ENCODE measurements at places on chromosomes 5 and 9.

GRCh38 chr5:171736976-171737891 lies 48.4 kb upstream of the SMIM23 start:
- DNase-seq, result no peak

DNA sequence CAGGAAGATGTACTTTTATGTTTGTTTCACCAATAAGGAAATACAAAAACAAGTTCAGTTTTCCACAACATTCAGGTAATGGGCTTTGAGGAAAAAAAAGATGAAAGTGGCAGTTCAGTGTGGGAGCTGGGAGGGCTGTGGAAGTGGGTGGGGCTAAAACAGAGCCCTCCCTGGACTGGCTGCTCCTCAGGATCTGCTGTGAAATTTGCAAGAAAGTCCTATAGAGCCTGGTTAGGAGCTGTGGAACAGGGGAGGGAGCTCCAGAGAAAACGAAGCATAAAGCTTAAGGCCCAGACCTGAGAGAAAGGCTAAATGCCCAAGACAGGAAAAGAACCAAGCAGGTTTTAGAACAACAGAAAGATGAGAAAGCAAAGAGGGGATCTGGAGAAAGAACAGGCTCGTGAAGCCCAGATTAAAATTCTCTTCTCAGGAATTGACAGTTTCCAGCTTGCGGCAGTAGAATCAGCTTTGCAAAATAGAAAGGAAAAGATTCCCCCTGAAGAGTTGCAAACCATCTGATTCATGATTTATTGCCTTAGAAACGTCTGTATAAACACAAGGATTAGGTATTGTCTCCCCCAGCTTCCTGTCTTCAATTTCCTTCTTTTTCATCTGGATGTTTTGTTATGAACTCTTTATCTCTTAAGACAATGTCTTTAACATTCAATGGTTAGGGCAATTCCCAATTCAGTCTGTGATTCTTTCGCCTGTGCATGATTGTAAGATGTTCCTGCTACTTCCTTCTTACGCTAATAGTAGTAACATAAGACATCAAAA lies 26.3 kb upstream of the CRHBP start:
- no peak for DNase-seq

DNA sequence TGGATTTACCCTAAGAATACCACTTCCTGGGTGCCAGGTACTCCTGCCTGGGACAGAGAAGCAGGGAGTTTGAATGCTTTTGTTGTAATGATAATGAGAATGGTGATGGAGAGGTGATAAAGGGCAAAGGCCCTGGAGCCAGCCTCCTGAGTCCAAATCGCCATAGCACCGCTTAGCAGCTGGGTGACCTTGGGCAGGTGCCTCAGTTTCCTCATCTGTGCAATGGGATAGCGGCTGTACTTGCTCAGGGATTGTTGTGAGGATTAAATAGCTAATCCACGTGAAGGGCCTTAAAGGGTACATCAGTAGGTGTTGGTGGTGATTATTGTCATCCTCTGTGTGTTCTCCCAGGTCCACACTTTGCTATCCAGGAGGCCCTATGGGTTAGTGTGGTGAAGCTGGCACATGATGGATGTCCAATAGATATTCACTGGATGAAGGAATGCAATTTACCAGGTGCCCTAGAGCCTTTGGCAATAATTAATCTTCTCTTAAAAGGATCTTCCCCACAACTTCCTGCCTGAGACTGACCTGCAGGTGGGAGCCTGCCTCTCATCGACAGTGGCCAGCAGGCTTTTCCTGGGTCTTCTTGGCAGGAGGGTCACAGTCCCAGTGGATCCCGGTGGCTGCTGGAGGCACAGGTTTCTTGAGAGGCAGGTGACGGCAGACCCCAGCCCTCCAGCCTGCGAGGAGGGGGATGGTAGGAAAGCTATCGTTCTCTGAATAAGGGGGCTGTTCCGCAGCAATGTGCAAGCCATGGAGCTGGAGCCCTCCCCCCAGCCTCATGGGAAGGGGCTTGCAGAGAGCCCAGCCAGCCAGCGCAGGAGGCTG lies 160.2 kb downstream of the MACROH2A1 start:
- no peak for DNase-seq

DNA sequence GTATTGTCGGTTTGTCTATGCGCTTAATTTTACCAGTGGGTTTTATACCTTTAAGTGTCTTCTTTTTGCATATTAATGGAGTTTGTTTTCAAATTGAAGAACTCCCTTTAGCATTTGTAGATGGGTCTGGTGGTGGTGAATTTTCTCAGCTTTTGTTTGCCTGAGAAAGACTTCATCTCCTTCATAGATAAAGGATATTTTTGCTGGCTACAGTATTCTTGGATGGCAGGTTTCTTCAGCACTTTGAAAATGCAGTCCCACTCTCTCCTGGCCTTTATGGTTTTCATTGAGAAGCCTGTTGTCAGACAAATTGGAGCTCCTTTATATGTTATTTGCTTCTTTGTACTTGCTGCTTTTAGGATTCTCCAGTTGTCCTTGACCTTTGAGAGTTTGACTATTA lies 142.1 kb downstream of the RAB3C start:
- DNase-seq, result no peak

DNA sequence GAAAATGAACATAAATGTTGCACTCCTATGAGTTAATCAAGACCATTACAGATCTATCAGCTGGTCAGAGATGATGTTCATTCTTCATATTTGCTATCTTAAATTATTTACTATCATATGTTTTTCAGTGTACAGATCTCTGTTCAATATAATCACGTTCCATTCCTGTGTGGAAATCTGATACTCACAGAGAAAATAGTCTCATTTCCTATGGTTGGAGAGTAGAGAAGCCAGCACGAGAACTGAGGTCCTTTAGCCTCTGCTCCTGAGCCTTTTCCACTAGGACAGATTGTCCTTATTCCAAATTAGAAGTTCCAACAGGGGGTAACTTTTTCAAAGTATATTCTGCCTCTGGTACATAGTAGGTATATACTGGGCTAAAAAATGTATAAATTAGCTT lies 29.2 kb downstream of the UGCG start:
- no peak for DNase-seq

DNA sequence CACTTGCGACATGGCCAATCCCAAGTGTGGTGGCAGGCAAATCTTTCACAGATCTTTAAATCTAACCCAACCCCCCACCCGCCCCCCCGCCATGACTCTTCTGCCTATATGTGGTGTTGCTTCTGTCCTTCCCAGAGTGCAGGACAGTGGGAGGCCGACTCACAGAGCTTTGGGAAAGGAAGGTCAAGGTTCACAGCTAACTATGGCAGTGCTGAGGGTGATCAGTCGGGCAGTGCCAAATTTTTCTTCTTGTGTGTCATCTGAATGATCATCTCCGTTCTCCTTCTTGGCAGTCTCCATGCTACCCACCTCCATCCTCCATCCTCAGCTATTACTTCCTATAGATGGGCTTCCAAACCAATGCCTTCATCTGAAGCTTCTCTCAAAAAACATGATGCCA lies 129.0 kb upstream of the NFIB start:
- no peak for DNase-seq

GRCh38 chr9:21969011-21969940 lies 24.9 kb downstream of the CDKN2A start:
- DNase-seq, result no peak

GRCh38 chr5:43609752-43610151 lies 6.8 kb downstream of the NNT start:
- DNase-seq, result peak; percentile 8

DNA sequence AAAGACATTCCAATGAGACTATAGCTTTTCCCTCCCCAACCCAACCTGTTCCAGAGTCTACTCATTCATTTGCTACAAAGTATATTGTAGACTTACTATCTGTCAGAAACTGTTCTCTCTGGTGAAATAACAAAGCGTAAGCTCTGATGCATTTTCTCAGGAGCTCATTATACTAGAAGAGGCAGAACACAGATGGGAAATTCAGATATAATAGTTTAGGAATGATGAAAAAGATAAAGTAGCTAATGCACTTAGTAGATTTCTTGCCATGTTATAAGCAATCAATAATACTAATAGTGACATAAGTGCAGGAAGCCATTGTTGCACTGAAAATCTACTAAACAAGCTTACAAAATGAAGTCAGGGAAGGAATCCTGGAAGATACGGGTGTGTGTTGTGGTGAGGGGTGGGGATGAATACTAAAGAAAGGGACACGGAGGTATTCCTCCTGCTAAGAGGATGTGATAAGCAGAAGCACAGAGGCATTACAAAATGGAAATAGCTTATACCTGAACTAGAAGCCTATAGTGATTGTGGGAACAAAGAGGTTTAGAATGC lies 78.2 kb downstream of the HCN1 start:
- DNase-seq, result no peak
